ENCODE measurements at places on chromosomes 6 and 20.

DNA sequence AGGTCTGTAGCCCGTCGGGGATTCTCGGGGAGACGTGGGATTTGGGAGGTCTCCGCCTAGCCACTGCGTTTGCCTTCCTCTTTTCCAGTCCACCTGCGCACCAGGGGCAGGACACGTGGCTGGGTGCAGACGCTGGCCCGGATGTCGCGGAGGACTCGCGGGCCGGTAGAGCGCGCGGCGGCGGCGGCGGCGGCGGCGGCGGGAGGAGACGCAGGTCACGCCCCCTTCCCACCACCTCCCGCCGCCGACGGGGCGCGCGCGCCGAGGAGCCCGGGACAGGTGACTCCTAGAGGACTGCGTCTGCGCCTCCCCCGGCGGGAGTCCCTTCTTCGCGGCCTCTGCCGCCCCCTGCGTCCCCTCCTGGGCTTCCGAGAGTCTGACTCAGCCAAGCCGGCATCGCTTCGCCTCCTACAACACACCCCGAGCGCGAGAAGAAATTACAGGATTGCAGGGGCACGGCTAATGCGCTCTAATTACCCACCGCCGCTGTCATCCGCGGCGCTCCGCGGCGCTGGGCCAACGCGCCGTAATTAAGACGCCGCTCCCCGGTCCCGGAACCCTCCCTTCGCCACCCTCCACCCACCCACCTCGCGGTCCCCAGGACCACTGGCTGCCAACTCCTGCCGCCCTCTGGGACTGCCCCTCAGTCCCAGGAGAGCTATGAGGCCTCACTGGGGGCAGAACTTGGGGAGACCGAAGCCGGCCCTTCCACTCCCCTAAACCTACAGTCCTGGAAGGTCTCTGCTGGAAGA is 124.5 kb downstream of the MRPL14 start:
- DNase-seq, result peak; percentile 48

DNA sequence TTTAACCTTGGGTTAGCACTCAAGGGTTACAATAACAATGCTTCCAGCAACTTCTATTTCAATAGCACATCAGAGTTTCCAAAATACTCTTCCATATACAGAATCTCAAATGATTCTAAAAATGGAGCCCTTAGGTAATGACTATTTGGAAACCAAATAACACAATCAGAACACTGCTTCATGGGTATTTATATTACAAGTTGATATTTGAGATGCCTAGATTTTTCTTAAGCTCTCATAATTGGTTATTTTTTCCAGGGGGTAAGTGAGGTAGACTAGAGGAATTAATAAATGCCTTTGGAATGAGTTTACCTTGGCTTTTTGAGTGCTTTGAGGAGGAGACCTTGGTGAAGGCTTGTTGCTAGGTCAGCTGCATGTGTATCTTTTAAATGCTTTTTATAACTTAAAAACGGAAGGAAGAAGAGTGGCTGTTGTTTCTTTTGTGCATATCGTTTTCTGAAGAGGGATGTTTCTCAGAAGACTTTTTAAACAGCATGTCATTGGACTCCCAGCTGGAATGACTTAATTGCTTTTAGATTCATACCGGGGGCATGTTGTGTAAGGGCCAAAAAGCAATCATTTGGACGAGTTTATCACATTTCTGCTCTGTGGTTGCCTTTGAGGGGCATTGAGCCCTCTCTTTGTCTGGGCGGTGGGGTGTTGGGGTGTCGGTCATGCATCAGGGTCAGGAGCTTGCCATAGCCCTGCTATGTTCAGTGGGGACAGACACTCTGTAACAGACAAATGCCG is 186.0 kb downstream of the DTNBP1 start:
- no peak for DNase-seq

- DNase-seq, result peak; percentile 24
These were observed 807 bp downstream of the SNHG17 start for GRCh38 chr20:38434301-38434741.

GRCh38 chr6:105791583-105792318 is 294.4 kb upstream of the PRDM1 start:
- DNase-seq, result no peak

GRCh38 chr6:56955171-56956155 is 556 bp downstream of the BEND6 start:
- DNase-seq, result peak; percentile 30

- no peak for DNase-seq
These were observed 14.5 kb downstream of the LAMA5 start for GRCh38 chr20:62352402-62353288.

DNA sequence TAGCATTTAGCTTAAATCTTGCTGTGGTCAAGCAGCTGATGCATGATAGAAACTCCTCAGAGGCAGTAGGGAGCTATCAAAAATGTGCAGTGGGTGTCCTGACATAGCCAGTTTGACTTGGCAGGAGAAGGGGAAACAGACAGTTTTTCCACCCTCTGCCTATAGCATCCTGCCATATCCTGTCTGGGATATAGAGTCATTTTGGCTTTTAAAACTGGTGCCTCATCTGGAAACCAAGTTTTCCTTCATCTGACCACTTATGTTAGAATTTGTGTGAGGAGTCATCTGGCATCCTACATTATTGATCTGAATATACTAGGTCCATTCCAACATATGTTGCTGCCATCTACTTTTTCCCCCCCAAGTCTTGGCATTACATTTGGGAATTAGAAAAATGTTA is 284.1 kb downstream of the CD109 start:
- DNase-seq, result no peak

DNA sequence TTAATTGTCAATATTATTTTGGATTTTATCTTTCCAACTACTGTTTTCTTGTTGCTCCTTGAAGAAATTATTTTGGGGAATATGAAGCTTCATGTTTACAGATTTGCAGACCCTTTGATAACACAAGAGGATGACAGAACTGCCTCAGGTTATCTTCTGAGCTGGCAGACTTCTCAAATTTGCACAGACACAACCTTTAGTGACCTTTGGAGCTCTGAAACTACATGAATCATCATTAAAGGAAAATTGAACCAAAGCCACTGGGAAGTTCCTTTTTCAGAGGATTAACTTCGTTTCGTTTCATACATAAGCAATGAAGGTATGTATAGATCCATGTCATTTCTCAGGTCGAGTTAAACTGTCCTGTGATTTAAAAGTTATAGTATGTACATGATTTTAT is 85.9 kb downstream of the FBXO5 start:
- DNase-seq, result no peak

DNA sequence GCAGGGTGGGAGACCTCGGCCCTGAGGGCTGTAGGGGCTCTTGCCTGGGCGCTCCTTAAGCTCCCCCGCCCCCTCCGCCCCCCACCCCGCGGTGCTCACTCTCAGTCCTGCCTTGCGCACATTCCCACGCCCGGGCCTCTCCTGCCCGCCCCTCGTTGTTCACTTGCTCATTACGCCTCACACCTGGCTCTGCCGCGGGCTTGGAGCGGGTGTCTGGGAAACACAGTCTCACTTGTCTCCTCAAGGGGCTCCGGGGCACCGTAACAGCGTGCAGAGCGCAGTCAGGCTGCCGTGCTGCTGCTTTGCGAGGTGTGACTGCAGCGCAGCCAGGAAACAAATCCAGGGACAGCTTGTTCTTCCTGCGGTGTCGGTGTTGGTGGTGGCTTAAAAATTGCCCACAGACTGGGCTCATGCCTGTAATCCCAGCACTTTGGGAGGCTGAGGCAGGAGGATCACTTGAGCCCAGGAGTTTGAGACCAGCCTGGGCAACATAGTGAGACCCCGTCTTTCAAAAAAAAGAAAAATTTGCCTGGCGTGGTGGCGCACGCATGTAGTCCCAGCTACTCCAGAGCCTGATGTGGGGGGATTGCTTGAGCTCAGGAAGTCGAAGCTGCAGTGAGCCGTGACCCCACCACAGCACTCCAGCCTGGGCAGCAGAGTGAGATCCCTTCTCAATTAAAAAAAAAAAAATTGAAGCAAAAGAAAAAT is 4.6 kb downstream of the NPBWR2 start:
- DNase-seq, result no peak

DNA sequence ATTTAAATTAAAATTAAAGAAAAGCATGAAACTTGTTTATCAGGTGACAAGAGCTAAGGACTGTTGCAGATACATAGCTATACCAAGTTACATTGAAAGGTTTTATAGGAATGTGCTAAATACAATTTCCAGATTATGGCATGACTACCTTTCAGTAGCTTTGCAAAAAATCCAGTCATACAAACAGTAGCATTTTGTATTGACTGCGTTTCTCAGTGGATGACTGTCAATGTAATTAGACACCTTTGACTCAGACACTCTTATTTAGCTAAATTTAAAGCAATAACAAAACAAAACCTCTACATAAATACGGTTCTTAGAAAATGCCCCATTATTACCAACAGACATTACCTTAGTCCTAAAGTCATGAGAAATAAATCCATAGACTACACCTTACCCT is 275.8 kb upstream of the RUNX2 start:
- DNase-seq, result no peak

DNA sequence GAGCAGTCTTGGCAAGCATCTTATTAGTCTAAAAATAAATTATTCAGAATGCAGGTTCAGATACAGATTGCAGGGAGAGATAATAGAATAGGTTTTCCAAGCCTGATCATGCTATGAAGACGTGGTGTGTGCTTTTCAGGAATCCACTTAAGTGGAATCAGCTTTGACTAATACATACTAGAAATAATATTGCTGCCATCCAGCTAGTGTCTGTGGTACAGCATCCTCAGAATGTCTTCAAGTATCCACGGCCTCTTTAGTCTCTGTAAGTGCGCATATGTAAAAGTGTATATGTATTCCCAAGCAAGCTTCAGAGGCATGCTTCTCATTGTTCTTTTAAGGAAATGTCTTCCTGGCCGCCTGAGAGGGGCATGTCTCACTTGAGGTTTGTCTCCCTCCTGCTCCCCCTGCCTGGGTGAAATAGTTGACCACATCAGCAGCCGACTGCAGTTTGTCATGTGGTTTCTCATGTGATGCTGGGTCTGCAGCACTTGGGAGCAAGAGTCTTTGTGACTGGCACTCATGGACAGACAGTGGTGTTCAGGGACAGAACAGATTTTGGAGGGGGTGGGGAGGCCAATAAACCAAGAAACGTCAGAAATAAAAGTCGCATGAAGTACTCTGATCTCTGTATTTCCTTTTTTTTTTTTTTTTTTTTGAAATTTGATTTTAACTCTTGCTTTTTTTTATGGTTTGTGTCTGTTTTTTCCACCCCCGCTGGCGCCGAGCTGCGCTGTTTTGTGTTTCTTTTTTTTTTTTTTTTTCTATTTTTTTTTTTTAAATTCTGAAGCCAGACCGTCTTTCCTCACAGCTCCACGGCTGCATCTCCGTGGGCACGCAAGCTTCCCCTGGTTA is 150.8 kb downstream of the PRL start:
- no peak for DNase-seq

- DNase-seq, result no peak
These were observed 119.6 kb upstream of the RNF24 start for GRCh38 chr20:4134861-4135379.

DNA sequence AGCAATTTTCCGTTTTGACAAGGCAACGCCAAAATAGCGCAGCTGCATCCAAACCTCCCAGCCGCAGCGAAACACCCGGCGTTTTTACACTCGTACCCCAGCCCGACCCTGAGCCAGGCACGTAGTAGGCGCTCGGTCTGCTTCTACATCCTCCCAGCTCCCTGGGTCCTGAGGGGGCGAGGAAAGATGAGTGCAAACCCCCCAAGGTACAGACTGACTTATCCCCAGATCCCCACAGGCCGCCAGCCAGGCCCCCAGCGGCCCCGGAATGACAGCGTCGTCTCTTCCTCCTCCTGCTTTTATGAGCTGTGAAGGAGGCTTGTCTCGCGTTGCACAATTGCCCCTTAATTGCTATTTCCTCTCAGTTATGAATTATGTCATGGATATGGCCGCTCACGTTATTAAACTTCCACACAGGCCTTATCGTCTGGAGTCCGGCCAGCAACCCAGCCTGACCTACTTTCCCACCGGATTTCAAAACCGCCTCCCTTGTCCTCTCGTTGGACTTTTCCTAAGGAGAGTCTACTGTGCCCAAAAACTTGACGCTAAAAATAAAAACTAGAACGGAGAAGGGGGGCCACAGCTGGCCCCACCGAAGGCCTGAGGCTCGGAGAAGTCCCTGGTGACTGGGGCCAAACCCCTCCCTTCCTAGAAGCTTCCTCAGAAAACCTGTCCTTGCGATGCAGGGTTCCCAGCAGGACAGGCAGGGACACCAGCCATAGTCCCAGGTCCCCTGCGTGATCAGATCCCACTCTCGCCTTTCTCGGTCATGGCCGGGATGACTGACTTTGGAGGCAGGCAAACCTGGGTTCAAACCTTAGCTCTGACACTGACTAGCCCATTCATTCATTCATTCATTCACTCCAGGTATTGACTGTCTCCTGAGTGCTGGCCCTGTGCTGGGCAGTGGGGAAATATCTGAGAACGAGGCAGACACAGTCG is 130.9 kb upstream of the PTPN1 start:
- no peak for DNase-seq

- no peak for DNase-seq
These were observed 3.0 kb downstream of the GLP1R start for GRCh38 chr6:39051399-39052122.

DNA sequence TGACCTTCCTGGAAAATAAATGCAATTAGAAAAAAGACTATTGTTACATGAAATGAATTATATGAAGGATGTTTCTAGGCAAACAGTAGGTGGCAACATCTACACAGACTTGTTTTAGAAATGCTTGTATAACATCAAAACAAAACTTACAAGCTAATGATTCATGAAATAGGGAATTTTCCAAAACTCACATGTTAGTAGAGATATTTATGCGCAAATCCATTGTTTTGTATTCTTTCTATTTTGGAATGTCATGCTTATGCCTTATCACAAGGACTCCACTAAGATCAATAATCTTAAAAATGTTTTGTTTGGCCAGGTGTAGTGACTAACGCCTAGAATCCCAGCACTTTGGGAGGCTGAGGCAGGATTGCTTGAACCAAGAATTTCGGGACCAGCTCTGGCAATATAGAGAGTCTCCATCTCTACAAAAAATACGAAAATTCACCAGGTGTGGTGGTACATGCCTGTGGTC is 32.3 kb upstream of the LGSN start:
- no peak for DNase-seq

DNA sequence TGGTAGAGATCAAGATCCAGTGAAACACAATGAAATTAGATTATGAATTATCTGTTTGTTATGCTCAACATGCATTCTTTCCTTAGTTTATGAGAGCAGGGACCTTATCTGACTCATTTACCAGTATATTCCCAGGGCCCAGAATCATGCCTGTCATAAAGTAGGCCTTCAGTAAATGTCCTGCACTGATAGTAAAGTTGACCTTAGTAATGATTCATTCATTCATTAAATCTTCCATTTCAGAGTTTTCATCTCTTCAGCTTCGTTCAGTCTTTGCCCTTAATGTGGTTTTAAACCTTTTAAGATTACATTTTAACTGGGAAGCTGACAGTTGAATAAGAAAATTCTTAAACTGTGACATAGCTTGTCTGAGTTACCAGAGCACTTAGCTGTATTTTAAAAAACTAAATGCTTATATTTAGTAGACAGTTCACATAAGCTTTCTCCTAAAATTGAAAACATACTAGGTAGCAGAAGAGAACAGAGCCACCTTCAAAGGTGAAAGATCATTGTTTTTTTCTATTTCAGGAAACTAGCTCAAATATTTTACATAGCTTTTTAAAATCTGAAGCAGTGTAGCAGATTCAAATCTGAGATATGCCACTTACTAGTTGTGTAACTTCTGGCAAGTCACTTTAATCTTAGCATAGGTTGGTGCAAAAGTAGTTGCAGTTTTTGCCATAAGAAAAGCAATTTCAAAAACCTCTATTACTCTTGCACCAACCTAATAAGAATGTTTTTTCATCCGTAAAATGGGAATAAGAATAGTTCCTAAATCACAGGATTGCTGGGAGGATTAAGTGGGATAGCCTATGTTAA is 41.4 kb downstream of the MCM8 start:
- DNase-seq, result no peak
